Urothelium cell line (cell line): ENCODE measurements at places on chromosomes 6 and 20.
A peak's percentile ranks its signal among the peaks of the same experiment; 100 is the strongest.

GRCh38 chr6:151850479-151851003 lies 43.1 kb downstream of the ESR1 start:
- DNase-seq = no peak

DNA sequence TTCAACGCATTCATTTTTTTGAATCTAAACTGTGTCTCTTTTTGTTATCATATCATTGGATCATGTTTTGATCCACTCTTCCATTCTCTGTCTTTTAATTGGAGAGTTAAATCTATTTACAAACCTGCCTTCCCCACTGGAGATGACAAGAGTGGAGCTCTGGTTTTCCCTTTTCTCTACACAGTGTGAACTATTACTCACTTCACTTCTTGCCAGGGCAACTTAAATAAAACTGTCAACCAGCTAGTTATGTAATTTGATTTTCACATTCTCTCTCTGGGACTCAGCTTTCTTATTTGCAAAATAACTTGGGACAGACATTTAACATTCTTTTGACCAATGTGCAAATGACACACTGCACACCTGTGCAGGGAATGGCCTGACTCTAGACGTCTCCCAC lies 230.8 kb upstream of the CST7 start:
- no peak for DNase-seq

GRCh38 chr6:26230351-26230750 lies 134.6 kb upstream of the BTN3A2 start:
- no peak for DNase-seq

DNA sequence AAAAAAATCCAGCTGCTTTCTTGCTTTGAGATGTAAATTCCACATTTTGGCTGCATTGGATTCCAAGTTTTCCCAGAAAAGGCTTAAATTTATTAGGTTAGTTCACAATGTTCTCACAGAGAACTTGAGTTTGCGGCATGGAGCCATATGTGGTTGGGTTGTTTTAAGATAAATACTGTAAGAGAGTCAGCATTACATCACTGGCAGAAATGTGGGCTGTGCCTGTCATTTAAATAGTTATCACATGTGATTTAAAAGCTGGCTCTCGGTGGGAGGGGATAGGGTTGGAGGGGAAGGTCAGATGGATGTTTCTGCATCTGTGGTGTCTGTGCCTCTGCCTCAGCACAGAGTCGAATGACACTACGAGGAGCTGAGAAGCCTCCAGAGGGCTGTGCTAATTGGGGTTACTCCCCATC lies 73.8 kb upstream of the SCP2D1 start:
- no peak for DNase-seq

GRCh38 chr20:19236371-19237055 lies 24.1 kb downstream of the SLC24A3 start:
- no peak for DNase-seq

DNA sequence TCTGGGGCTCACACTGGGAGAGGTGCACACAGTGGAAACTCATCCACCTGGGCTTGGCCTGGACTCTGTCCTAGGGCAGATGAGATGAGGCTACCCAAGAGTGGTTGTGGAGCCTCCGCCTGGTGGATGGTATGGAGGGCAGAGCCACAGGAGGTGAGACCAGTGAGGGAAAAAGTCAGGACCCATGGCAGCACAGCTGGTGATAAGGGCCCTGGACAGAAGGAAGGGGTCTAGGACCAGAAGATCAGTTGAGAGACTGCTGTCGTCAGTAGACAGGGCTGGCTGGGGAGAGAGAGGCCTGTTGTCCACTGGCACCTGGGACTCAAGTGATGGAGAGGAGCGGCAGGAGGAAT lies 29.8 kb downstream of the PLCG1 start:
- no peak for DNase-seq

- DNase-seq = no peak
These were observed 31.6 kb upstream of the LAMA4 start for GRCh38 chr6:112286010-112286409.

GRCh38 chr6:53894091-53894490 lies 99.3 kb downstream of the LRRC1 start:
- DNase-seq = peak; percentile 65

GRCh38 chr6:43318011-43318410 lies 9.4 kb upstream of the CRIP3 start:
- no peak for DNase-seq

GRCh38 chr20:60469829-60470228 lies 511.6 kb downstream of the CDH26 start:
- DNase-seq = no peak

GRCh38 chr6:145546265-145546664 lies 189.1 kb downstream of the EPM2A start:
- DNase-seq = no peak

GRCh38 chr20:47419953-47420514 lies 63.5 kb upstream of the ZMYND8 start:
- no peak for DNase-seq

DNA sequence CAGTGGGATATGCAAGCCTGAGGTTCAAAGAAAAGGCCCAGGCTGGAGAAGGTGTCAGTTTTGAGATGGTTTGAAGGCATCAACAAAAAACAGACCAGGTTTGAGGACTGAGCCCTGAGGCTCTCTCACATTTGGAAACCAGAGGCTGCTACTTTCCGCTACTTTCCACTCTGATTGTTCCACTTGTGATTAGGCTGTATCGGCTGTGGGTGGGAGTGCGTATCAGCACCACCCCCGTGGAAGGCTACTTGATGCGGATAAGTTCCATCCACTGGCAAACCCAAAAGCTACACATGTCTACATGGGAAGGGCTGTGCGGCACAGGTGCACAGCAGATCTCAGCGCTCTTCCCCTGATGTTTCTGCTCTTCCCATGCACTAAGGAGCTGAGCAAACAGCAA lies 198.7 kb downstream of the GMPR start:
- DNase-seq = no peak

DNA sequence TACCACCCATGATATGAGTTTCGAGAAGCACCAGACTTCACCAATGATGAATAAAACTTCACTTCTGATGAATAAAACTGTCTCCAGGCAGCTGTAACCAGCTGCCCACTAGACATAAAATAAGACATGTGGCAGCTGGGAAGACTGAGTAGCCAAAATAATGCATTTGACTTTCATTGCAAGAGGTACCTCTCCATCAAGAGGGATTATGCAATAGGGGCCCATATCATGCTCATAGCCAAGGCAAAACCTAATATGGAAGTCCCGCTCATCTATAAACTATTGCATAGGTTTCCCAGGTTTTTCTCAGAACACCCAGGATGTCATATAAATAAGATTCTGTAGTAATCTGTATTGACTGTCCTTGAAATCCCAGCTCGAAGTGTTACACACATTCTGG lies 155.5 kb downstream of the SIM1 start:
- no peak for DNase-seq
